ENCODE measurements at places on chromosomes 13 and 19. TPM values are rescaled to one million over a fixed set of nuclear protein-coding genes. Genes with fewer than 3 reads are reported as not detected.
A peak's percentile ranks its signal among the peaks of the same experiment; 100 is the strongest.

Gene PNMA8B
- total RNA-seq, result 108 TPM

DNA sequence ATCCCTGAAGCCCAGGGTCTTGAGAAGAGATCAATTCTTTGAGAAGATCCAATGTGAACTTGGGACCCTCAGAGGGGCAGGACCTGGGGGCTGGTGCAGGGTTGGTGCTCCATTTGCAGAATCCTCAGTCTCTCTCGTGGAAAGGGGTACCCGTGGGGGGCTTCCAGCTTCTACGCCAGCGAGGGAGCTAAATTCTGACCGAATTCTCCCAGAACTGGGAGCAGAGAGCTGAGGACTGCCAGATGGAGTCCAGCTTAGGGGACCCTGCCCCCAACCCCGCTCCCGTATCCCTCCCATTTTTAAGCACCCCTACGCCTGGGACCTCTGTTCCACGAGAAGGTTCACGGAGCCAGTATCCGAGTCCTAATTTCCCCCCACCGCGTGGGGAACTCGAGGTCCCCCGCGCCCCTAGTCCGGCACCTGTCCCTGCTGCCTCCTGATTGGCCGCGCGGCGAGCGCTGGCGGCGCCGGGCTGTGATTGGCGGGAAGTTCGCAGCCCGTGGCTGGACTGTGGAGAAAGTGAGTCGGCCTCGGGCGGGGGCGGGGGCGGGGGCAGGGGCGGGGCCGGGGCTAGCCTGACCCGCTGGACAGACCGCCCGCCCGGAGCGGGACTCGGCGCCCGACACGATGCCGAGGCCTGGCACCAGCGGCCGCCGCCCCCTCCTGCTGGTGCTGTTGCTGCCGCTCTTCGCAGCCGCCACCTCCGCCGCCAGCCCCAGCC, 4.4 kb upstream of the LTBP4 start:
- DNase-seq, result no peak

Gene LGALS14
- not detected for total RNA-seq

DNA sequence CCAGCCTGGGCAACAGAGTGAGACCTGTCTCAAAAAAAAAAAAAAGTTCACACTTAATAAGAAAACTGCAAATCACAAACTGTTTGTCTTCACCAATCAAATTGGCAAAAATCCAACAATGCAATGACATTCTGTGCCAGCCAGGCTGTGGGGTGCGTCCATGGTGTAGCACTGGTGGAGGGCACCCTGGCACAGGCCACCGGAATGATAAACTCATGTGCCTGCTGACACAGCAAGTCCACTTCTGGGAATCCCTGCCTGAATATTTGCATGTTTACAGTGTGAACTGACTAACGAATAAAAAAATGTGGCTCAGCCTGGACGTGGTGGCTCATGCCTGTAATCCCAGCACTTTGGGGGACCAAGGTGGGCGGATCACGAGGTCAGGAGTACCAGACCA, 1.6 kb upstream of the LRRC25 start:
- DNase-seq, result no peak

- no peak for DNase-seq
Measured at GRCh38 chr13:99332456-99332855, 25.3 kb upstream of the GPR183 start.

DNA sequence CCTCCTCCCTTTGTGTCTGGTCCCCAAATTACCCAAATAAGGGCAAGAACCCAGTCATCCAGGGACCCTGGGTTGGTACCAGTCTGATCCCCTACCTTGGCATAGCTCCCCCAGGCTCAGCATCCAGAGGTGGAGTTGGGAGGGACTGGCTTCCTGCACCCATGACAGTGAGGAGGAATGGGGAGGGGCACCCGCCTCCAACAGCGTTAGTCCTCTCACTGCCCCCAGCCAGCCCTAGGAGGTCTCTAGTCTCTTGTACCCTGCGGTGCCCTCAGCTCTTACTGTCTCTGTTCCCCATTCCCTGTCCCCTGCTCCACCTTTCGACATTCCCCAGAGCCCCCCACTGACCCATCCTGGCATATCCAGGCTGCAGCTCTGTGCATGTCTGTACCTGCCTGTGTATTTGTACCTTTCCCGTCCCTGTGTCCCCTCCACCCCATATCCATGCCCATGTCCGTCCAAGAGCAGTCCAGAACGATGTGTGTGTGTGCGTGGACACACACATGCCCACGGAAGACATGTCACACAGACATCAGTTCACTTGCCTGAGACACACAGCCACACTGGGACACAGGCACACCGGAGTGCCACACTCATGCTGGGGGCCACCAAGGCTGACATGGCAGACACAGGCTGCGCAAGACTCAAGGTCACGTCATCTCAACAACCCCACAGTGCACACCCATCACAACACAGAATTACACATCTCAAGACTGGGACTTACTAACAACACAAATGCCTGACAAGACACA, 17.8 kb downstream of the ERFL start:
- no peak for DNase-seq

DNA sequence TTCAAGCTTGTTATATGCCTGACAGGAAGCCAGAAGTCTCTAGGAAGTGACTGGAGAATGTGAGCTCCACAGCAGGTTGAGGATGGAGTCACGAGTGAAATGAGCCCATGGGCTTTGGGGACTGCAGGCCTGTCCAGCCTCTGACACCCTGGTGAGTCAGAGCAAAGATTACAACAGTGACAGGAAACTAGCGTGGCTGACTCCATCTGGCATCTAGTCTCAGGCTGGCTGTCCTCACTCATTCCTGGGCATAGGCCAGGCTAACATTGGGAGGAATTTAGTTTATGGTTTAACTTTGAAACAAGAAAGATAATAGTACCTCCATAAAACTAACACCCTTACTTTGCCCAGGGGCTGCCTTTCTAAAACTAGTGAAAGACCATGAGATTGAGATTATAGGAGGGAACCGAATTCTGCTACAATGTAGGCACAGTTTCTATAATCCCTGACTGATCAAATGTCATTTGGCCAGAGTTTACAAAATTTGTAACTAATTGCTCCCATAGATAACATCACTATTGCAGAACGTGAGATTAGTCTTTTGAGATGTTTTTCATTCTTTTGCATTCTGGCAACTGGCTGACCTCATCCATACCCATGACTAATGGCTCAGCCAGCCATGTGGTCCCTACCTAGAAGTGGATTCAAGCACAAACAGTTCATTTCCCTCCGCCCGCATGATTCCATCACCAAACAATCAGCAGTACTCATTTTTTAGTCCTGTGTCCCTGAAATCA, 28.4 kb downstream of the PSG1 start:
- peak; percentile 33 for DNase-seq

Gene CD37
- total RNA-seq, result 4.1 TPM

Gene ZNF665
- total RNA-seq, result 8.4 TPM

Gene IGFL1
- total RNA-seq, result not detected

Gene VSTM2B
- total RNA-seq, result 36.7 TPM

DNA sequence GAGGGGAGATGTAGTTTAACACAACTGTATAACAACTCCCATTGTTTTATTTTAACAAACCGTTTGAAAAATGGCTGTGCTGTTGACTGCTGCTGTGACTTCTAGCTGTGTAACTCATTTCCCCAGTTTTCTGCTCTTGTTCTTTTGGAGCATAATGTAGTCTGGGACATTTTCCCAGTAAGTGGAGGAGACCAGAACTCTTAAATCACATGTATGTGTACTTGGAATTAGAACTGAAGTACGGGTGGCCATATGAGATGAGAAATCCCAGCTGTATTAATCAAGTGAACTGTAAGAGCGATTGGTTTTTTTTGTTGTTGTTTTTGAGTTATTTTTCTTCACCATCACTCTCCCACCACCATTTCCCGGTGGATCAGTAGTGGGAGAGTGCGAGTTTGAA, 49.4 kb upstream of the RNF113B start:
- no peak for DNase-seq

- DNase-seq, result no peak
Measured at GRCh38 chr13:46345398-46345797, 41.7 kb downstream of the RUBCNL start.

Gene BCAM
- 31.3 TPM for total RNA-seq

DNA sequence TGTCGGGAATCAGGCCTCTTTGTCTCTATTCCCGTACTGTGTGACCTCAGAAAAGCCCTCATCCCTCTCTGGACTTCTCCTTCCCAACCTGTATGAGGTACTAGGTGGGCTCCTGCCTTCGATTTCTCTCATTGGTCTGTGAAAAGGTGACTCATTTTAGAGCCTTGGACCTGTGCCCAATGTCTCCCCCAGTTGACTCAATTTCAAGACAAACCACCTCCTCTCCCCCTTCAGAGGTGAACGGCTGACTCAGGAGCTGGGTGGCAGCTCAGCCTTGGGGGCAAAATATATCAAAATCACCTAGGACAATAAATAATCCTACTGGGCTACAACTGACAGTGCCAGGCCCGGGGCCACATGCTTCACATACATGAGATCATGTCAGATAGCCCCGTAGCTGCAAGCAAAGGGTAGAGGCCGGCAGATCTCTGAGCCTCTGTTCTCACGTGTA, 630 bp downstream of the COQ8B start:
- DNase-seq, result no peak

DNA sequence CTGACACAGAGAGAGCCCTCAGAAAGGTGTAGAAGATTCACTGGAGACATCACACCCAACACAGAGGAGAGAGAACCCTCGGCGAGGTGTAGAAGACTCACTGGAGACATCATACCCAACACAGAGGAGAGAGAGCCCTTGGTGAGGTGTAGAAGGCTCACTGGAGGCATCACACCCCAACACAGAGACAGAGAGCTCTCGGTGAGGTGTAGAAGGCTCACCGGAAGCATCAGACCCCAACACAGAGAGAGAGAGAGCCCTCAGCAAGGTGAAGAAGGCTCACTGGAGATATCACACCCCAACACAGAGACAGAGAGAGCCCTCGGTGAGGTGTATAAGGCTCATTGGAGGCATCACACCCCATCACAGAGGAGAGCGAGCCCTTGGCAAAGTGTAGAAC, 826.5 kb downstream of the UQCRFS1 start:
- no peak for DNase-seq

GRCh38 chr19:45152504-45153338, 8.1 kb downstream of the NKPD1 start:
- DNase-seq, result no peak

DNA sequence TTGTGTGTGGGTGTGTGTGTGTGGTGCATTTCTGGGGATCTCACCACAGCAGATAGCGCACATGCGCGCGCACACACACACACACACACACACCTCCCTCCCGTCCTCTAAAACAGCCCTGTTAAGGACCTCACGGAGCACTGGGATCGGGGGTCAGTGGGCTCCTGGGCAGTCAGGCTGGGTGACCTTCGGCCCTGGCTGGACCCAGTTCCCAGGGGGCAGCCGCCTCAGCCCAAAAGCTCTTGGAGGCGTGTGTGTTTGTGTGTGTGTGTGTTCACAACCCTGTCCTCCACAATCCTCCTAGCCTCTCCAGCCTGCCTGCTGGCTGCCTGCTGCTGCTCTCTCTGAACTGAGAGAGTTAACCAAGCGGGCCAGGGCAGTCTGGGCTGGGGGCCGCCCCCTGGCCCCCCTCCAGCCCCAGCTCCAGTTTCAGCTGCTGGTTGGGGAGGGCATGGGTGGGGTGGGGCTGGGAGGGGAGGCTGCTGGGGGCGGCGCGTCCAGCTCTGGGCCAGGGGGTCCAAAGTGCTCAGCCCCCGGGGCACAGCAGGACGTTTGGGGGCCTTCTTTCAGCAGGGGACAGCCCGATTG, at the start of gene FXYD1:
TSS of gene FXYD1 (plus strand) at position 520 of the 588 bp plus-strand sequence. CDS start 1,256 bp downstream, outside the sequence.
- no peak for DNase-seq

- no peak for DNase-seq
Measured at GRCh38 chr13:26699197-26699490, 61.4 kb downstream of the GPR12 start.
